CD4-positive, alpha-beta T cell treated with Interleukin-15 for 4 hours (primary cell): ENCODE measurements at places on chromosomes 5 and 9.

- no peak for DNase-seq
Observed at GRCh38 chr5:151192626-151193025, 31.3 kb downstream of the CCDC69 start.

DNA sequence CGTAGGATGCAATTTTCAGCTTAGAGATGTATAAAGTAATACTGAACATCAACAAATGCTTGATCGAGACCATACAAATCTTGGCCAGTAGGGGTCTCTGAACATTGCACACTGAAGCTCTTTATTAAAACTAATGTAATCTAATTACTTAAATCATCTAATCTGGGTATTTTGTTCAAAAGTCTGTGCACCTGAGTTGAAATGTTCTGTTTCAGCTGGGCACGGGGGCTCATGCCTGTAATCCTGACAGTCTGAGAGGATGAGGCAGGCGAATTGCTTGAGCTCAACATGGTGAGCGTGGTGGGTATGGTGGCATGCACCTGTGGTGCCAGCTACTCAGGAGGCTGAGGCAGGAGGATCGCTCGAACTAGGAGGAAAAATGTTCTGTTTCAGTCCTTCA lies 41.0 kb downstream of the ESM1 start:
- peak; percentile 68 for DNase-seq

DNA sequence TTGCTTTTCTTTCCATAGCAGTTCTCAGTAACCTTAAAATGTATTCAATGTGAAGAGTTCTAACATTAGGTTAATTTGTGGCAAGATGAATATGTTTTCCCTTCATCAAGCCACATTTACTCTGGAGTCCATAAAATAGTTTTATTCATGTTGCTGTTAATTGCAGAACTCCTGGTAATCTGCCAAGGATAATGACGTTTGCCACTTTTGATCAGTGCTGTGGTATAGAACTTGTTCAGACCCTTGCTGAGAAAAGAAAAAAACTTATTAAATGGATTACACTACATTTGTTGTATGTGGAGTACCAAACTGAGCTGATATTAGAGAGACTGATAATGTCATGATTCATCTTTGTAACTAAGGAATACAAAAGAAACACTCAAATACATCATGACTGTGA lies 212.4 kb upstream of the DMAC1 start:
- no peak for DNase-seq

DNA sequence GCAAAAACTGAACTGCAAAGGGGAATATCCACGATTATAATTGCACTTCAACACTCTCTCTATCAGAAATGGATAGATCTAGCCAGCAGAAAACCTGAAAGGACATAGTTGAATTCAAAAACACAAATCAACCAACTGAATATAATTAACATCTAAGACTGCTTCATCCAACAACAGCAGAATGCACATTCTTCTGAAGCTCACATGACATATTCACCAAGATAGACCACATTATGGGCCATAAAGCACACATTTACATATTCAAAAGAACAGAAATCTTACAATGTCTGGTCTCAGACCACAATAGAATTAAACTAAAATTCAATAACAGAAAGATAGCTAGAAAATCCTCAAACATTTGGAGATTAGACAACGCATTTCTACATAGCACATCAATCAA lies 118.3 kb downstream of the FBXO4 start:
- DNase-seq: no peak

DNA sequence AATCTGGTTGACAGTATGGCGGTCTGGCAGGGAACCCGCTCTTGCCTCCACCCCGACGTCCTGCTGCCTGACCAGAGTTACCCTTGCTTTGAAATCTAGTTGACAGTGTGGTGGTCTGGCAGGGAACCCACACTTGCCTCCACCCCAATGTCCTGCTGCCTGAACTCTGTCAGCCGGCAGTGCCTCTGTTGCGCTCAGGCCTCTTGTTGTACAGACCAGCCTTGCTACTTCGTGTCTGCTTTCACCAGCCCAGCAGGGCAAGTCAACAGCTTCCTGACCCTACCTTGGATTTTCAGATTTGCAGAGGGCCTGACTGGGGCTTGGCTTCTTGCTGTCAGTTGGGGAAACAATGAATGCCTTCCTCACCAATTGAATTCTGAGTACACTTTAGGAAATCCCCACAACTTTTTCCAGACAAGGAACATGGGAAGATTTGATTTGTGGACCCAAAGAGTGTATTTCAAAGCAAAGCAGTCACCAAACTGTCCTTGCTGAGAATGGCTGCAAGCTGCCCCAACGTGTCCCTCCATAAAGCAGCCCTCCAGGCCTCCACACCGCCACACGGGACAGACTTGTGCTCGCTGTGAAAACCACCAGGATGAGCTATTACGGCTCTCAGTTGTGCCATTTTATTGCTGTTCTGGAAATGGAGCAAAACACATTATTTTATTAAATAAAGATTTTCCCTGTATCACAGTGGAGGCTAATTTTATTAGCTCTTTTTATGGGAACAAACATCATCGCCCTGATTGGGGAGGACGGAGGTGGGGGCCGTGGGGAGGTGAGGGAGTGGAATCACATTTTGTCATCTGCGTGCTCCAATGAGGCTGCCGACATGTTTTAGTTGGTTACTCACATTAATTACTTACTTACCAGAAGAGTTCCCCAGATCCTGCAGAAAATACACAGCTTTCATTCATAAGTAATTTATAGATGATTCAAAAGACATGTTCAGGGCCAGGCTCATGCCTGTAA lies 189.3 kb downstream of the AOPEP start:
- DNase-seq: no peak

- no peak for DNase-seq
Observed at GRCh38 chr5:36777105-36777757, 99.3 kb upstream of the NIPBL start.
